Mesothelial cell of epicardium (in vitro differentiated cells): ENCODE measurements at places on chromosomes 11 and 22. TPM values are rescaled to one million over a fixed set of nuclear protein-coding genes. Genes with fewer than 3 reads are reported as not detected.

RAG2 gene
- total RNA-seq, result not detected in 3 replicates

IFITM2 gene
- total RNA-seq, result 208 to 224 TPM (median 210 TPM) in 3 replicates

MLC1 gene
- 1.8 to 2.1 TPM (median 2.0 TPM) in 3 replicates for total RNA-seq

- no peaks in the 10 kb centered on the region for H3K36me3 ChIP-seq
- no peak for DNase-seq
- no peak overlapping the region for H3K4me3 ChIP-seq
- no peaks in the 10 kb centered on the region for H3K27me3 ChIP-seq
- no peak overlapping the region for H3K27ac ChIP-seq
- H3K4me1 ChIP-seq, result no peaks in the 10 kb centered on the region
These were observed 30.9 kb upstream of the NECTIN1 start for GRCh38 chr11:119759747-119760412.

DNA sequence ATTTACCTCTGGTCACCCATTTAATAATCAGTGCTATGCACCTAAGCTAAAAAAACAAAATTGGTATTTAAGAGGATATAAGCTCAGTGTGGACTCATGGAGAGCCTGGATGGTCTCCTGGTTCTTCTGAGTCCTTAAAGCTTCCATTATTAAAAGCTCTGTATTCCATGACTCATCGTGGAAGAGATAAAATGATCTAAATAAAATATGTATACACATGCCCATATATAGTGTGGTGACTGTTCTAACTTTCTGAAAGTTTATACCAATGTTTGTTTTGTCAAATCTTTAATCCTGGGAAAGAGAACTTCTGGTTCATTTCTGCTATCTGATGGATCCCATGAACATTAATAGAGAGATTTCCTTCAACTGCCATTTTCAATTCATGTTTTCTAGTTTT is 375.9 kb downstream of the GUCY1A2 start:
- no peaks in the 10 kb centered on the region for H3K4me1 ChIP-seq
- no peak overlapping the region for H3K4me3 ChIP-seq
- H3K36me3 ChIP-seq, result no peaks in the 10 kb centered on the region
